ENCODE measurements at places on chromosomes 13 and 19.

DNA sequence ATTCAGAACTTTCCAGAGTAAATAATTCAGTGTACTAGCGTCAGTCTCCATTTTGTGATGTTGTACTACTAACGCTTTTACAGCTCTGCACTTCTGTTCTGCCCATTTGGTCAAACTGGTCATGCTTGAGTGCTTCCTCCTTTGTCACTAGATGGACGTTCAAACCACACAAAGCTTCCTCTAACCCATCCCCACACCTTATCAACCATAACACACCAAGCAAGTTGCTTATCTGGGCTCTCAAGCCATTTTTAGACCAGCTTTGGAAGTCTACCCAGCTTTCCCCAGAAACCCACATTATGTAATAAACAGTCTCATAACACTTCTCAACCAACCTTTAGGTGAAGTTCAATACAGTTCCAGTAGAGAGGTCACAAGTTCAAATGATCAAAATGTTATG, 2.3 kb upstream of the ZNF347 start:
- no peak for DNase-seq

DNA sequence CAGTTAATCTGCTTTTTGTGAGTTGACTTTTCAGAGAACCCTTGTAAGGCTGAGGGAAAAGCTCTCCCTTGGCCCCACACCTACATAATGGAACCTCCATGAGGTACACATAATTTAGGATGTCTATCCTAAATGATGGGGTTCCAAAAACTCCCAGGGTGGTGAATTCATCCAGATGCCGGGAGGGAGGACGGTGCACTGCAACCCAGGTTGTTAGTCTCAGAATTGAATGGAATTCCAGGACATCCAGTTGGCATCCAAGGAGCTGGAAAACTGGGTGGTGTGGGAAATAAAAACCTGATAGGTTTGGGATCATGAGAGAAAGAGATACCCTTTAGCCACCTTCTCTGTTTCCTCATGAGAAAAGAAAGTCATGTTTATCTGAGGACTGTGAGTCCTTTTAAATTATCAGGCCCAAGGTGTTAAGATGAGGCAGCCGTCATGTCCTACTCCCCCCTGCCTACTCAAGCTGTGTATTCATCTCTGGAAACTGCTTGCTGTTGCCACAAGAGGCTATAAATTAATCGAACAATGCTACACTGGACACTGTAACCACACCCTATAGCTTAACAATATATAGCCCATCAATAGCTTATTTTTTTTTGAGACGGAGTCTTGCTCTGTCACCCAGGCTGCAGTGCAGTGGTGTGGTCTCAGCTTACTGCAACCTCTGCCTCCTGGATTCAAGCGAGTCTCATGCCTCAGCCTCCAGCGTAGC, 49.5 kb downstream of the C13orf46 start:
- DNase-seq = no peak

DNA sequence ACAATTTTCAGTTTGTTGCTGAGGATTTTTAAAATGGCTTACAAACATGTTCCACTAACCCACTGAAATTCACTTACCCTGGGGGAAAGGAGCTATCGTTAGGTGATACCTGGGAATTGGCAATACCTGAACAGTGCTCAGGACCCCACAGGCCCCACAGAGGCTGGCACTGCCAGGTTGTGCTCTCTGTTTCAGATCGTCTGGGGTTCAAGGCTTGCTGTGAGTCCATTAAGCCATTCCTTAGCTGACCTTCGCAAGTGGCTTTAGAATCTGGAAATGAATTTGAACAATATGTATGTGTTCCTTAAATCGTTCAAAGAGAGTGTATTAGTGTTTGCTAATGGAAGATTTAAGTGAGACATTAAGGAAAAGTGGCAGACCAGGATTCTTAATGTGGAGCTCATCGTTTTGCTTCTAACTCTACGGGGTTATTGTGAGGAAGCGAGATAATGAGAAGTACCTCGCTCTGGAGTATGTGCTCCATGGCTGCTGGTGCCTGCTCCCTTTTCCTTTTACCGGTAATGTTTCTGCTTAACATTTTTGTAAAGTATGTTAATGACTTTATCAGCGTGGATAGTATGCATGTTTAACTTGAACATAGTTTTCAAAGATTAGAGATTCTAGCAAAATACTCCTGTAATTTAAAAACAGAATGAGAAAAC, 13.6 kb downstream of the KLF5 start:
- DNase-seq = no peak

- no peak for DNase-seq
Measured at GRCh38 chr13:34431827-34432581, 510.1 kb upstream of the NBEA start.

DNA sequence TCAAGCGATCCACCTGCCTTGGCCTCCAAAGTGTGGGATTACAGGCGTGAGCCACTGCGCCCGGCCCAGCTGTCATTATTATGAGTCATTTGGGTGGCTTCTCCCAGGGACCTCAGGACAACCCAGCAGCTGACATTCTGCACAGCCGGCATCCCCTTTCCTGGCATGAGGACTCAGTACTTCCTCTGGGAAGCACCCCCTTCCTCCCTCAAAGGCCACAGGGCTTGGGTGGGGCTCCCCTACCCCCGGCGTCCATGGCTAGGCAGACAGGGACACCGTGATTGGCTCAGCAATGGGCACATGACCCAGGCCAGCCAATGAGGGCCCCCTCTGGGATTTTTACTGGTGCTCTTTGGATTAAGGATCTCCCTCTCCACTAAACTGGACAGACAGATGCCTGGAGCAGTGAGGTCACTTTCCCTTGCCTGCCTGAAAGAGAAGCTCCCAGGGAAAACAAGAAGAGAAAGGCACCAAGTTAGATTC, 6.0 kb downstream of the KANK2 start:
- DNase-seq = no peak

DNA sequence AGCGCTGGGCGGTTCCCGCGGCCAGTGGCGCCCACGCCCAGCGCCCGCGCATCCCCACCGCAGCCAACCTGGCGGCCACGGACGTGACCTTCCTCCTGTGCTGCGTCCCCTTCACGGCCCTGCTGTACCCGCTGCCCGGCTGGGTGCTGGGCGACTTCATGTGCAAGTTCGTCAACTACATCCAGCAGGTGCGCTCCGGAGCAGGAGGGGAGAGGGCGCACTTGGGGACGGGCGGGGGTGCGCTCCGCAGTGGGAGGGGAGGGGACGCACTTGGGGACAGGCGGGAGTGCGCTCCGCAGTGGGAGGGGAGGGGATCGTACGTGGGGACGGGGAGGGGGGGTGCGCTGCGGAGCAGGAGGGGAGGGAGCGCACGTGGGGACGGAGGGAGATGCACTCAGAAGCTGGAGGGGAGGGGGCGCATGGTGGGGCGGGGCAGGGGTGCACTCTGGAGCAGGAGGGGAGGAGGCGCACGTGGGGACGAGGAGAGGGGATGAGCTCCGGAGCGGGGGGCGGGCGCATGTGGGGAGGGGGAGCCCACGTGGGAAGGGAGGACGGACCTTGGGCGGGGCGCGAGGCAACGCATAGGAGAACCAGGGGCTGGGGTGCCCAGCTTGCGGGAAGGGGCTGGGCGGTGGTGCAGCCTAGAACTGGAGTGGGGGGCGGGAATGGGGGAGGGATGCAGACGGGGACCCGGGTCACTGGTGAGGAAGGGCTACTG, 1.5 kb downstream of the KISS1R start:
- no peak for DNase-seq

- no peak for DNase-seq
Measured at GRCh38 chr19:14553042-14553938, 18.6 kb downstream of the NDUFB7 start.

DNA sequence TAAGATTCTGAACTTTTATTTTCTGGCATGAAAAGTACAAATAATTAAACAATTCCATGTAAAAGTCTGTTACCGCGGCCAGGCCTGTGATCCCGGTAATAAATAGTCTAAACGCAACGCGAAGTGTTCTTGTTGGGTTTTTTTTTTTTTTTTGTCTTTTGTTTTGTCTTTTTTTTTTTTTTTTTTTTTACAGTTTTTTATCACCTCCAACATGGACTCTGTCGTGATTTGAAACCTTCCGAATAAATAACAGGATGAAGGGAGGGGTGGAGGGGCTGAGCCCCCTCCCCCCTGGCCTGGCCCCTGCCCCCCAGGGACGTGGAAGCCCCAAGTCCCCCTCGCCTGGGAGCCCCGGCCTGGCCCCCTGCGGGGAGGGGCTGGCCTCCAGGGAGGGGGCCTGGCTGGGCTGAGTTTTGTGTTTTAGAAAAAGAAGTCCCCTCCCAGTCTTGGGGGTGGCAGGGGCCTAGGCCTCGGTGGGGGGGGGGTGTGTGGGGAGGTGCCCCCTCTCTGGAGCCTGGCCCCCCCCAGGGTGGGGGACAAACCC, 16.0 kb downstream of the PRKCSH start:
- no peak for DNase-seq

All from spinal cord (tissue), 10 donors.